Cardiac septum (tissue), 1 donor: ENCODE measurements at places on chromosomes 1 and 21. TPM values are rescaled to one million over a fixed set of nuclear protein-coding genes. Genes with fewer than 3 reads are reported as not detected.

DNA sequence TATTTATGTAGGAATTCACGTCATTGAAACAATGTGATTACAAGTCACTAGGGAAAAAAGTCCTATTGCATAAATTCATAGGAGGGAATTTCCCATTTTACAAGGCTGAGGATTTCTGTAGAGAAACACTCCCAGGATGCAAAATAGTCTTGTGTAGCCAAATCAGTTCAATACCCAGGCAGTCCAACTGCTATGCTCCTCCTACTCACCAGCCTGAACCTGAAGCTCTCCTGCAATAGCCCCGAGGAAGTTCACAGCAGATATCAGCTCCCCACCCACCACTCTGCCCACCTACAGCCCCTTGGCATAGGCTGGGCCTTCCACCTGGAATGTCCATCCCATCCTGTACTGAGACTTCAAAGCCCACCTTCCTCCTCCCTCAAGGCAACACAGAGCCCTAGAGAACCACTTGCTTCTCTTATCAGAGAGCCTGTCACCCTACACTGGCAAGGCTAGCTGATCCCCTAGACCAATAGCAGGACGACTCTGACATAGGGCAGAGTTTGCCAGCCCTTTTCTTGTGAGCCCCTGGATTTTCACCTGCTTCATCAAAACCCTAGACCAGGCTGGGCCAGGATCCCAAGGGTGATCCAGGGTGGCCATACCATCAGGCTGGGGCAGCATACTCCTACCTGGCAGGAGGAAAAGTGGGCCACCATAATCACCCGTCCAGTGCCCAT is 1.5 kb downstream of the LSS start:
- DNase-seq: no peak

DNA sequence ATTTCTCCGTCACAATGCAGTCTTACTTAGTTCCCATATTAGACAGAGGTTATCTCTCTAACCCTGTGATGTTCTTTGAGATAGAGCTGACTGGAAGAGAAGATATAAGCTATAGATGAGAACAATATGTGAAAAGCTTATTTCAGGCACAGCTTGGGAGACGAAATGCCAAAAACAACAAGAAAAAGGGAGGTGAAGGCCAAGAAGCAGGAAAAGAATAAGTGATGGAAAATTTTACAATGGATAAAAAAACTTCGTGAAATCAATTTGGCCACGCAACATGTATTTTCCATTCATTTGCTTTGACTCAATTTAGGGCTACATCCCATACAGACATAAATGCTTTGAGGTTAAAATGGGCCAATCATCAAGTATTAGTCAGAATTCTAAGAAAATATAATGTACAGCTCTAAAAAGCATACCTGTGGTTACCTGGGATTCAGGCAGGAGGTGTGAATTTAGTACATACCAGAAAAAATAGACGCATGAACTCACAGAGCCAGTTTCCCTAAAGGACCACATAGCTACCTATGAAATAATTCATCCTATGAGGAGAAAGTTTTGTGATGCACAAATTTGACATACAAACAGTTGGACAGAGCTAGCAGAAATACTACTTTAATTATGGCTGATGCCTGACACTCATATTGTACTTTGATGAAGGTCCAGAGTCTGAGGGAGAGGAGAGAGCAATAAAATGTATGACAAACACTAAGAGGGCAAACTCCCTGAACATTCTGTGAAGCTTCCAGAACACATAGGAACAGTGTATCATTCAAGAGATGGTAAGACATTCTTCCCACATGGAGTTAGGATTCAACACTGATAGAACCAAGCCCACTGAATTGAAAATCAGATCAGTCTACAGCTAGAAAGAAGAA is 12.1 kb downstream of the RGS1 start:
- no peak for DNase-seq

GRCh38 chr1:154466206-154466605 is 35.8 kb upstream of the TDRD10 start:
- DNase-seq: no peak

GRCh38 chr1:25117233-25117823 is 115.0 kb downstream of the SYF2 start:
- no peak for DNase-seq

Gene PERM1
- total RNA-seq: 50.1 TPM

GRCh38 chr1:85846706-85847105 is 138.5 kb upstream of the ZNHIT6 start:
- DNase-seq: no peak

DNA sequence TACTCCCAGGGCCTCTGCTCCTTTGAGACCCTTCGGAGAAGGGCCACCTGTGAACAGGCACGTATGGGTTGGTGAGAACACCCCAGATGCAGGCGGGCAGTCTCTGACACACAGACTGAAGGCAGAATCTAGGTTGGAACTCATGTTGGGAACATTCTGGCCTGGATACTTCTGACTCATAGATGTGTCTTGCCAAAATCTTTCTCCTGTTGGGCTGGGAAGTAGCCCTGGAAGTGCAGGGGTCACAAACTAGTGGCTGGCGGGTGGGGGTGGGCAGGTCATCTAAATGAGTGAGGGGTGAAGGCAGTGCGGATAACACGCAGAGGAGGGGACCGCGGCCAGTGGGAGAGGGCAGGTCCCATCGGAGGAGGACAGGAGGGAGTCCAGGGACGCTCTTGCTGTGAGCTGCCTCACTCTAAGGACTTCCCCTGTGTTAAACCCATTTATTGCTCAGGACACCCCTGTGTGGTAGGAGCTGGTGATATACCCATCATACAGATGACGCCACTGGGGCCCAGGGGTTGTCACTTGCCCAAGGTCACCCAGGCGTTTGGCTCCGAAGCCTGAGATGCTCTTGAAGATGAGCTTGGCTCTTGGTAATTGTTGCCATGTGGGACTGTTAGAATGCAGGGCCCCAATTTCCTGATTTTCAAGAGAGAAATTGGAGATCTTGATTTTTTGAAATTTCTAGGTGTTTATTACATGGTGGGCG is 181.0 kb downstream of the PTPRU start:
- DNase-seq: peak; percentile 64

DNA sequence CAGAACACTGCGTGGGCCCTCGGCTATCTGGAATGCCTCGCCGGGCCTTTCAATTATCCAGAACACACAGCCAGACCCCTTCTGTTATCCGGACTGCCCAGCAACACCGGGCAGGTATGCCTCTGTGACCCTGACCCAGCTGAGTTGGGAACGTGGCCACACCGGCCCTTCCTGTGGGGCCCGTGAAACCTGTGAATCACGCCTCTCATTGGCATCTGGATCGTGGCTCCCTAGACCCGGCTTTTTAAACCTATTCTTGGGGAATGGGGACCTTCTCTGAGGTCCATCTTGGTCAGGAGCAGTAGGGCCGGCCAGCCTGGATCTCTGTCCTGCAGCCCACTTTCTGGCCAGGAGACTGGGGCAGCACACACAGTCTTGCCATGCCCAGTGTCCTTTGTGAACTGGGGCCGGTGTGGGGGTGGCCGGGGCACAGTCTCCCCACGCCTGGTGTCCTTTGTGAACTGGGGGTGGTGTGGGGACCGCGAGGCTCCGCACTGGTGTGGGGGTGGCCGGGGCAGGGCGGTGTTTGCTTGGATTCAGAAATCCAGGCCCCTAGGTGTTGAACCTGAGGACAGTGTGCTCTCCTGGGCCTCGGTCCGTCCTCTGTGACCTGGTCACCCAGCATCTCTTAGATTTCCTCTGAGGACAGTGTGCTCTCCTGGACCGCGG is 11.1 kb downstream of the COL18A1 start:
- no peak for DNase-seq

DNA sequence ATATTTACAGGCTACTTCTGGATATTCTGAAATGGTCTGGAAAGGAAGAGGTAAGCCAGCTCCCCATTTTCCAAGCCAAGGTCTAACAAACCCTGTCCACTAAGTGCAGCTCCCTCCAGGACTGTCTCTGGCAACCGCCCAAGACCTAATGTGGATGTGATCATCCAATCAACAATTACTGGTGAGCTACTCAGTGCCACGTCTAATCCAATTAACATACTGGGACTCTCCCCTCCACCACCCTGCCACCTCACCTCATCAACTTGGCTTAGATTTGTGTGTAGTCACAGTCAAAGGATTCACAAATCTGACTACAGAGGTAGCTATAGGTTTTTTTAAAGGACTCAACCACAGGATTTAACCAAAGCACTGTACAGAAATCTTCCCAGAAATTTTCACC is 25.4 kb upstream of the S100A7 start:
- no peak for DNase-seq

DNA sequence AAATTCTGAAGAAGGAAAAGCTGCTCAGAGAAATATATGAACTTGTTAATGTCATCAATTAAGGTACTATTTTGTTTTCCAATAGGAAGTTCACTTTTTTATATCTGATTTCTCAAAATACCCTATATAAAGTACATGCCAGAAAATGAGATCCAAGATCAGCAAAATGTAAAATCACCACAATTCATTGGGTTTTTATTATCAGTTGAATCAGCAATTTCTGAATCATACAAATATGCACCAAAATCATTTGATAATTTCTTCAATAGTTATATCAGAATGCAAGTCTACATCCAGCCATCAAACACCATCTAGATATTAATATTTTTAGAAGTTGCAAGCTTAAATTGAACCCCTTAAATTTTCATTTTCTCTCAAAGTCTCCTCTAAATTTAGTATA is 1293.4 kb upstream of the NCAM2 start:
- no peak for DNase-seq

- DNase-seq: no peak
Observed at GRCh38 chr1:33468011-33468410, 4.4 kb upstream of the ZSCAN20 start.

- DNase-seq: peak; percentile 50
Observed at GRCh38 chr1:53074313-53075154, 12.5 kb downstream of the PODN start.

GRCh38 chr1:107512836-107513235 is 372.0 kb downstream of the NTNG1 start:
- DNase-seq: no peak

DNA sequence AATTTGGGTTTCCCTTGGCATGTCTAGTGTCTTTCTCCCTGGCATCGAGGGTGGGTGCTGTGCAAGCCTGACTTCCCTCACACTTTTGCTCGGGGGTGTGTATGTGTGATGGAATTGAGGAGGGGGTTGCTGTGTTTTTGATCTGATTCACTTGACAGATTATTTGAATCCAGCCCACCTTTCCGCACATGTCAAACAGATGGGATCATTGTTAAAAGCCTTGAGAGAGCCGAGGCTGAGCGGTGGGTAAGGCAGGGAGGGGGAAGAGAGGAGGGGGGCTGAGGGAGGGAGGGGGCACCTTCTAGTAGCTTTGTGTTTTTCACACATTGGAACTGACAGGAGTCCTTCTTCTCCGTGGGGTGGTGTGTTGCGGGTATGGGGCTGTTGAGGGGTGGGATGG is 90.0 kb downstream of the PAPPA2 start:
- DNase-seq: no peak
